HT1080 (cell line): ENCODE measurements at places on chromosomes 2 and 18. TPM values are rescaled to one million over a fixed set of nuclear protein-coding genes. Genes with fewer than 3 reads are reported as not detected.

DNA sequence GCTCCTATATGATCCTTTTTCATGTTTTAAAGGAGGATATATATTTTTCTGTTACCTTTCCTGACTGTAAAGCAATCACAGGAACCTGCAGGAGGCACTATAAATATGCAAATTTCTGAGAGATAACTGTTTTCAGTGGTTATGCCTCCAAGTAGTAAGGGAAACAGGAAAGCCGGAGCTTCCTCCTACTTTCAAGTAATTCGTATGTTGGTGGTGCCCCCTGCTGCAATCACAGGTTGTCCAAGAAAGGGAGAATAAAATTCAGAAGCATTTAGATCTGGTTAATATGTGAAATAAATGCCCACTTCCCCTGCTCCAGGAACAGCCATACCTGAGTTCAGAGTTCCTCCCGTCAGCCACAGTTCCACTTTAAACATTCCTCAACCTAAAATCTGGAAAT lies 12.0 kb upstream of the BCL11A start:
- DNase-seq: peak; percentile 38

HRH4 gene
- not detected in 2 replicates for total RNA-seq

DNA sequence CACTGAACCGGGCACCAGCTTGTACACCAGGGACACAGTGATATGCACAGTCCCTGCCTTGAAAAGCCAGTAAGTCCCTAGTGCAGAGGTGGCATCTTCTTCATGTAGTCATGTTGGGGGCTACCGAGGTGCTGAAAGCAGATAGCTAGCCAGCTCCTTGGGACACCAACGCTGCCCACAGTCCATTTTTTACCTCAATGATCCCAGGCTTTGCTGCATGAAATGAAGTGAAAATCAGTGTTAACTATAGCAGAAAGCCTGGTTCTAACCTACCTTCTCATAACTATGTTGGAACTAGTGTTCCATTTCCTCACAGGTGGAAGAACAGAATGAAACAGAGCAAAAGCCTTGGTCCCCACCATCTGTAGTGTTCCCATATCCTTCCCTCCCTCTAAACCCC lies 66.6 kb upstream of the EML6 start:
- DNase-seq: no peak

GRCh38 chr2:209383212-209383611 lies 40.6 kb upstream of the MAP2 start:
- DNase-seq: peak; percentile 83

DNA sequence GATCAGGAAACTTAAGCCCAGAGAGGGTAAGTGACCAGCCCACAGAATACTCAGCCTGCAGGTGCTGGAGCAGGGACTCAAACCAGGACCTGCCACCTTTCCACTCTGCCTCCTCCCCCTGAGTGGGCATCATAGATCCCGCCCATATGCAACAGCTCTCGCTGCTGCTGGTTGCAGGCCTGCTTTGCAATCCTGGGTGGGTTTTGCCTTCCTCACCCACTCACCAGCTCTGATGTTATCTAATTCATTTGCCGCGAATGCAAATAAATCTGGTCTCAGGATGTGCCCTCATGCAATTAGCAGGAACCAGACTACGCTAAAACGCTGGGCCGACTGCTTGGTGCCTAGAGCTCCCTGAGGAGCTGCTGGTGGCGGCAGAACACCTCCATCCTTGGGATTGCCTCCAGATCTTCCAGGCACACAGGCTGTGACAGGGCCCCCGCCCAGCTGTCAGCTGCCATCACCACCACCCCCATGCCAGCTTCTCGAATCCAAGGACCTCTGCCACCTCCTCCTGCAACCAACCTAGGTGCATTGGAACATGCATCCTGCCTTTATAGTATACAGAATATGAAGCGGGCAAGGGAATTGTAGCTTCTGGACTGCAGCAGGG lies 28.8 kb downstream of the CNGA3 start:
- no peak for DNase-seq

GRCh38 chr18:32930695-32931301 lies 158.0 kb upstream of the KLHL14 start:
- peak; percentile 46 for DNase-seq

GRCh38 chr18:57619876-57620275 lies 1.8 kb downstream of the NARS1 start:
- no peak for DNase-seq

DNA sequence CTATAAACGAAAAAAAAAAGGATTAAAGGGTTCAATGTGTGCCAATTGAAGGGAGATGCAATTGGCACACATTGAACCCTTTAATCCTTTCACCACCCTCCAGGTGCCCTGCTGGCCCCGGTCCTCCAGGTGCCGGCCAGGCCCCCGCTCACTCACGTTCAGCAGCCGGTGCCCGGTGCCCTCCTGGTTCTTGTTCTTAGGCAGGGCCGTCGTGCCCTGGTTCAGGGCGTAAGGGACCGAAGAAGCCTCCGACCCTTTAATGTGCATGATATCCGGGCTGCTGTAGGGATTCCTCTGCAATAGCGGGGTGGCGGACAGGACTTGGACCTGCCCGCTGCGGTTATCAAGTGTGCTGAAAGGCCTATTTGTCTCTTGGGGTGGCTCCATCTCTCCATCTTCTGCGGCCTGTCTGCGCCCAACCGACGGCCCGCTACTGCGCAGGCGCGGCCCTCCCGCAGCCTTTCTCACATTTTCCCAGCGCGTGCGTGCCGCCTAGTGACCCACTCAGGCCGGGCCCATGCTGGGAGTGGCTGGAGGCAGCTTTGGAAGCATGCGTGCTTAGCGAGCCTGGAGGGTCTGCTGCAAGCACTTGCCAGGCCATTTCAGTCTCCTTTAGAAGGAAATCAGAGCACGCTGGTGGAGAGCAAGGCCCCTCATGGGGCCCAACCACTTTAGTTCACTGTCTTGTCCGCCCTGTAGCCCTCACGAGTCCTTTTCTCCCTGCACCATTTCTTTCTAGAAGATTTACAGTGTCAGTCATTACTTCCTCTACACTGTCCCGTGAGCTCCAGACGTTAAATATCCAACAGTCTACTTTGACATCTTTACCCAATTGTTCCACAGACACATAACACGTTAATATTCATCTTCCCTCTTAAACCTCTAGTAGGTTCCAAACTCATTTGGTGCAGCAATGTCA lies 24.3 kb downstream of the TMEM237 start:
- DNase-seq: peak; percentile 19

SP140 gene
- total RNA-seq: 6.9 and 9.3 TPM in 2 replicates
